Subcutaneous preadipocyte (primary cell): ENCODE measurements at places on chromosomes 2 and 18. TPM values are rescaled to one million over a fixed set of nuclear protein-coding genes. Genes with fewer than 3 reads are reported as not detected.

The ZAP70 gene
- total RNA-seq = not detected in 2 replicates

The TNFRSF11A gene
- under 0.01 and 0.39 TPM in 2 replicates for total RNA-seq

The GAREM1 gene
- 7.2 and 8.1 TPM in 2 replicates for total RNA-seq

The PAX3 gene
- 0.98 and 4.8 TPM in 2 replicates for total RNA-seq

The CROCC2 gene
- 0.20 and 0.37 TPM in 2 replicates for total RNA-seq

The DSEL gene
- 71.7 and 119 TPM in 2 replicates for total RNA-seq
